ENCODE measurements at places on chromosomes 12 and 14. TPM values are rescaled to one million over a fixed set of nuclear protein-coding genes. Genes with fewer than 3 reads are reported as not detected.

Gene OR6C2
- total RNA-seq: not detected

Gene PTCSC3
- not detected for total RNA-seq

Gene RERGL
- not detected for total RNA-seq

Gene CHMP4A
- 82.4 TPM for total RNA-seq

Gene EPYC
- total RNA-seq: not detected

Gene PABPN1
- total RNA-seq: 259 TPM

Gene INHBE
- 0.25 TPM for total RNA-seq

Gene DLK1
- total RNA-seq: not detected

Measured in activated T-helper 2 cell treated with anti-CD3 and anti-CD28 coated beads, Interferon-gamma antibody, Interleukin-2, Interleukin-4, amounts not matched to agents 10 μg/mL and 5 μg/mL and 100 μg/mL, durations not matched to agents 14 hours and 24 hours and 36 hours (primary cell).